Naive thymus-derived CD8-positive, alpha-beta T cell (primary cell): ENCODE measurements at places on chromosomes 7 and 10.

DNA sequence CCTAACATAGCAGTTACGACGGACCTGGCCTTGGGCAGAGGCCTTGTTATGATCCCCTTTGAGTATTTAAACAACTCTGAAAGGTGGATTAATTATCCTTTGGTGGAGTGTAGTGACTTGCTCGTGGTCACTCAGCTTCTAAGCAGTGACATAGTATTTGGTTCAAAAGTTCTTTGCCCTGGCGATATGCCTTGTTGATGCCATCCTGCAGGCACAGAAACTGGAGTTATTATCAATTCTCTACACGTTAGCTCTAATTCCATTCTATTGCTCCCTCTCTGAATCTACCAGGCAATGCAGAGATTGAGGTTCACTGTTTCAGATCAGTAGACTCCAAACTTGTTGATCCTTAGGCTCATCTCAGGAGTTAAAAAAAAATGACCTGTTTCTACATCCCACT, 32.5 kb upstream of the ELMO1 start:
- no peak for DNase-seq

DNA sequence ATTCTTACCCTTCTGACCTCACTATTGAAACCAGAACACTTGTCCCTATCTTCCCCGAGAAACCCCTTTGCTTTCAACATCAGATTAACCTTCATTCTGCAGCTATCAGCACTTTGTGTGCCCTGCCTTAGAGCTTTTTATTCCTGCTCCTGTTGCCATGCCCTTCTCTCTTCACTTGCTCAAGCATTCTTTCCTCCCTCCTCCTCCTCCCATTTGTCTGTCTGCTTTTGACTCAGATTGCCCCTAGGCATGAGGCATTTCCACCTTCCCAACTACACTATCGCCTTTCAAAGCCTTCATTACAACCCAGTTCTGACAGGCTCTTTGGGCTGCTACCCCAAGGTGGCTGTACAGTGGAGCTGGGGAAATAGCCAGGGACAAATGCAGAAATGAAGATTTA, 143.3 kb downstream of the SLC25A13 start:
- DNase-seq = no peak

- DNase-seq = no peak
These were observed 102.6 kb downstream of the NEURL1 start for GRCh38 chr10:103595933-103596726.

DNA sequence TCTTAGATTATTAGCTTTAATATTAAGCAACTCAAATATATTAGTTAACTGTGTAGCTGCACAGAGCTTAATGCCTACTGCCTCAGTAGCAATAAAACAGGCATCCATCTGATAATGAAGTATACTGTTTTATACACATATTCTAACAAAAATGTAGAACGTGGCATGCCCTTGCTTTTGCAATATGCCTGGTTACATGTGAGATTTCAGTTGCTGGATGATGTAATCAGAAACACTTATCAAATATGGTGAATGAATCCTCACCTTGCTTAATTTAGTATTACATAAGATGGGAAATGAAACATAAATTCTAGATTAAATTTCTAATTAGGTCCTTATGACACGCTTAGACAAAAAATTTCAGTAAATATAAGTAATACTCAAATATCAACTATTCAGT, 8.0 kb downstream of the DNAJC1 start:
- no peak for DNase-seq
